ENCODE measurements at places on chromosomes 1 and 21. TPM values are rescaled to one million over a fixed set of nuclear protein-coding genes. Genes with fewer than 3 reads are reported as not detected.

The MYCL gene
- 0.10 TPM for total RNA-seq

The S100A8 gene
- not detected for total RNA-seq

The PLA2G2F gene
- total RNA-seq: not detected

The S100A12 gene
- total RNA-seq: not detected

The RGS4 gene
- not detected for total RNA-seq

The DCDC2B gene
- total RNA-seq: 0.14 TPM

The SPRR3 gene
- not detected for total RNA-seq

The PRUNE1 gene
- 20.5 TPM for total RNA-seq

The COX20 gene
- total RNA-seq: 25.2 TPM

The PTAFR gene
- total RNA-seq: 0.22 TPM

The FAM151A gene
- total RNA-seq: not detected

The RIPPLY3 gene
- 0.14 TPM for total RNA-seq

The UBE2U gene
- not detected for total RNA-seq

The NBPF8 gene
- total RNA-seq: 61.9 TPM

The SF3B4 gene
- total RNA-seq: 79.3 TPM

The DIRAS3 gene
- not detected for total RNA-seq

The DEPDC1 gene
- total RNA-seq: 16.7 TPM

The LAPTM5 gene
- 580 TPM for total RNA-seq

The TEDDM1 gene
- not detected for total RNA-seq

The GRIK1 gene
- total RNA-seq: not detected

The REN gene
- total RNA-seq: not detected

The SPRR2D gene
- total RNA-seq: not detected

The ITGB3BP gene
- 39.7 TPM for total RNA-seq

The IFNLR1 gene
- 2.1 TPM for total RNA-seq

The CYP4Z1 gene
- total RNA-seq: not detected

The TGFB2 gene
- not detected for total RNA-seq

The NPR1 gene
- total RNA-seq: not detected

The ASTN1 gene
- total RNA-seq: not detected

The FMO4 gene
- 1.3 TPM for total RNA-seq

The ERVH48-1 gene
- total RNA-seq: 4.0 TPM
